ENCODE measurements at places on chromosomes 13 and 19.
A peak's percentile ranks its signal among the peaks of the same experiment; 100 is the strongest.

DNA sequence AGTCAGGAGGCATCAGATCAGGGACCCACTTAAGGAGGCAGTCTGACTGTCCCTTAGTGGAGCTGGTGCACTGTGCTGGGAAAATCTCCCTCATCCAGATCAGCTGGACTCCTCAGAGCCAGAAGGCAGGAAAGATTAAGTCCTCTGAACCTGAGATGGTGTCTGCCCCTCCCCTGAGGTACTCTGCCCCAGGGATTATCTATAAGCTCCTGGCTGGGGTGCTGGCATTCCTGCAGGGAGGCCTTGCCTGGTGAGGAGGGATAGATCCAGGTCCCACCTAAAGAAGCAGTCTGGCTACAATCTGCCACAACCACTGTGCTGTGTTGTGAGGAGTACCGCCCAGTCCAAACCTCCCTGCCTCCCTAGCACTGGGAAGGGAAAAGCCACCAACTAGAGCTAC is 81.2 kb downstream of the NHLRC3 start:
- no peak for DNase-seq

DNA sequence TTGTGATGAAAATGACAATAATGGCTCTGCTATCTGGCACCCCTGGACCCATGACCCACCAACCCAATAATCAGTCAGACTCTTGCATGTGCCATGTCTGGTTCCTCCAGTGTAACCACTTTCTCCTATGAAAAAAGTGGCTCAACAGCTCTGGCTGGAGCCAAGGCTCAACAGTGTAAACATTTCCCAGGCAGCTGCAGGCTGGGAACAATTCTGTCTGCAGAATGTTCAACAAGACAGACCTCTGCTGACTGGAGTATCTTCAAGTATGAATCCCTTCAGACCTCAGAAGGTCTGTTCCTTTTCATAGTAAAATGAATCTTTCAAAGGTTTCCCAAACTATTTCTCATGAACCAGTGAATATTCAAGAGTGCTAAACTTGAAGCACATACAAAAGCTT is 410.1 kb upstream of the HTR2A start:
- no peak for DNase-seq

- DNase-seq, result no peak
Observed at GRCh38 chr13:85841427-85841826, 42.2 kb upstream of the SLITRK6 start.

GRCh38 chr13:102141625-102142472 is 260.0 kb downstream of the FGF14 start:
- DNase-seq, result no peak

DNA sequence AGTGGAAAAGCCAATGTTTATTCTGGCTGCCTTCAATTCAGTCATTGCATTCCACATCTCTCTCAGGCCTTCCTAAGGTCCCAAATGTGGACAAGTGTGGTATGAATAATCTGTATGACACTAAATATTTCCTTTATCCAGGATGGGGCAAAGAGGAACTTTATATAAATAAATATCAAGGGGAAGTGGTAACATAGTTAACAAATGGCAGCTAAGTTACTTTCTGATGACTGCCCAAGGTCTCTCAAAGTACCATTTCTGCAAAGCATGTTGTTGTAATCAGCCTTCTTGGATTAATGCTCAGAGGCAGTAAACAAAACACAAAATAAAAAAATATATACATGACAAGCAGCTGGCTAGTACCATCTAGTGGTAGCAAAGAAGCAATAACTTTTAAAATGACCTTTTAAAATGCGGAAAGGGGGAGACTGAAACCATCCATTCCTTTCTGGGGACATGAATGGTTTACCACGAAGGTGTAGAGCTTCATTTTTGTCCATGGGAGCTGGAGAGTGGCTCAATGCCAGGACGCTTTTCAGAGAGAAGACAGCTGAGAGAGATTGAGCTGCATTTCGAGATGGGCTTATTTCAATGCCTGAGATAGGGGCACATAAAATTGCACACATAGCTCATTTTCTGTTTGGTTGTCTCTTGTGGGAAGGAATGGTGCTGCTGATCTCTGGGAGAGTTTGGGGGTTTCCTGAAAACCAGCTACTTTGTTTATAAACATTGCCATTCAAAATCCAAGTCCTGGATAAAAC is 259.2 kb downstream of the RFC3 start:
- no peak for DNase-seq

- no peak for DNase-seq
Observed at GRCh38 chr13:80690208-80690607, 349.3 kb upstream of the SPRY2 start.

GRCh38 chr13:28058866-28059613 is 41.3 kb downstream of the FLT3 start:
- peak; percentile 40 for DNase-seq

GRCh38 chr19:28582796-28583195 is 630.2 kb downstream of the UQCRFS1 start:
- DNase-seq, result no peak
